Trophoblast cell (in vitro differentiated cells and primary cell): ENCODE measurements at places on chromosomes 6 and 20.

DNA sequence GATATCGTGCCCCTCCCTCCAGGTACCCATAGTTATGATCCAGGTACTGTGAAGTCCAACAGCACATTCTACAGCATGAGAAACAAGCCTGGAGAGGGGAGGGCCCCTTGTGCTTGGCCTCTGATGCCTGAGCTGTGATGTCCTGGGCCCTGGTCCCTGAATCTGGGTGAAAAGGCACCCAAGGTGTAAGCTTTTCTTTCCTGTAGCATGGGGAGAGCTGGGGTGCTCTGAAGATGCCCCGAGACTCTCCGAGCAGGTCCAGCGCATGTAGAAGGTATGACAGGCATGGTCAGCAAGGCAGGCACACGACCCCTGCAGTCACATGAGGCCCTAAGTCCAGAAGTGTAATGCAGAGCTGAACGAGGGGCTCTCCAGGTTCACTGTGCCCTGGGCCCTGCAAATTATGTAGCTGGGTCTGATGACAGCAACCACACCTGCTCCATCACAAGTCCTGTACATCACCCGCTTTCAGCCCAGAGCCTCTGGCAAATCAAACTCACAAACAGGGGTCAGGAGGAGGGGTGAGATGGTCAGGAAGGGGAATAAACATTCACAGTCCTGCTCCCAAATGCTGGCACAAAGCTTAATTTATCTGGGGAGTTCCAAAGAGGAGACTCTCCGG is 1.8 kb upstream of the CTSZ start:
- no peak for DNase-seq

DNA sequence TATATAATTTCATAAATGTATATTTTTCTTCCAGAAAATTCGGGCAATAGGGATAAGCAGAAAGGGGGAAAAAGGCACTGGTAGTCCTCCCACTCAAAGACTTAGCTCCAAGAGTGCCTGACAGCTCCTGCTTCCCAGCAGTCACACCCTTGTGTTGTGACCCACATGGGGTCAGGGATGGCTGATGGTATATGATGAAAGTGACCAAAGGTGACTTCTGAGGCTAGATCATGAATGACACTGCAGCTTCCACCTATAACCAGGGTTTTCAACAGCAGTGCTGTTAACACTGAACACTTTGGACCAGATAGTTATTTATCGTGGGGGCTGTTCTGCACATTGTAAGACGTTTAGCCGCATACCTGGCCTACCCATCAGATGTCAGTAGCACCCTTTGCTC is 22.3 kb downstream of the FAM50B start:
- no peak for DNase-seq

GRCh38 chr6:118788702-118789101 is 105.2 kb upstream of the ASF1A start:
- DNase-seq: no peak

- peak; percentile 23 for DNase-seq
Observed at GRCh38 chr20:62500237-62500864, 24.6 kb upstream of the GATA5 start.

GRCh38 chr6:71197267-71197666 is 91.3 kb upstream of the OGFRL1 start:
- peak; percentile 86 for DNase-seq

GRCh38 chr6:125451750-125452149 is 150.0 kb upstream of the HDDC2 start:
- DNase-seq: no peak
